ENCODE measurements at places on chromosomes 3 and 15.

- no peak for DNase-seq
Measured at GRCh38 chr3:80676866-80677265, 909.1 kb upstream of the ROBO1 start.

GRCh38 chr3:106809623-106810299, 567.5 kb upstream of the CCDC54 start:
- no peak for DNase-seq

DNA sequence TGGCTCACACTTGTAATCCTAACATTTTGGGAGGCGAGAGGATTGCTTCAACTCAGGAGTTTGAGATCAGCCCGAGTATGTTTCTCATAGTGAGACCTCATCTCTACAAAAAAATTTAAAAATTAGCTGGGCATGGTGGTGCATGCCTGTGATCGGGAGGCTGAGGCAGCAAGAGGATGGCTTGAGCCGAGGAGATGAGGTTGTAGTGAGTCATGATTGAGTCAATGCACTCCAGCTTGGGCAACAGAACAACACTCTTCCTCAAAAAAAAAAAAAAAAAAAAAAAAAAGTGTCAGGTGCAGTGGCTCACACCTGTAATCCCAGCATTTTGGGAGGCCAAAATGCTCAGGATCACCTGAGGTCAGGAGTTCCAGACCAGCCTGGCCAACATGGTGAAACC, 2.4 kb downstream of the RPL39L start:
- no peak for DNase-seq

DNA sequence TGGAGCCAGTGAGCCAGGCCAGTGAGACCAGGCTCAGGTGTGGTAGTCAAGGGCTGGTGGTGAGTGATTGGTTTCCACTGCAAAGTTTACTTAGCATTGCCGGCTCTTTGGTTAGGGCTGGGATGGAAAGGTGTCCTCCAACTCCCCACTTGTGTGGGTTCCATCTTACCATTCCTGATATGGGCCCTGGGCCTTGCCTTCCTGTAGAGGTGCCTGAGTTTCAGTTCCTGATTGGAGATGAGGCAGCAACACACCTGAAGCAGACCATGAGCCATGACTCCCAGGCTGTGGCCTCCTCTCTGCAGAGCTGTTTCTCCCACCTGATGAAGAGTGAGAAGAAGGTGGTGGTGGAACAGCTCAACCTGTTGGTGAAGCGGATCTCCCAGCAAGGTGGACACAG, 3.1 kb downstream of the MPI start:
- no peak for DNase-seq

DNA sequence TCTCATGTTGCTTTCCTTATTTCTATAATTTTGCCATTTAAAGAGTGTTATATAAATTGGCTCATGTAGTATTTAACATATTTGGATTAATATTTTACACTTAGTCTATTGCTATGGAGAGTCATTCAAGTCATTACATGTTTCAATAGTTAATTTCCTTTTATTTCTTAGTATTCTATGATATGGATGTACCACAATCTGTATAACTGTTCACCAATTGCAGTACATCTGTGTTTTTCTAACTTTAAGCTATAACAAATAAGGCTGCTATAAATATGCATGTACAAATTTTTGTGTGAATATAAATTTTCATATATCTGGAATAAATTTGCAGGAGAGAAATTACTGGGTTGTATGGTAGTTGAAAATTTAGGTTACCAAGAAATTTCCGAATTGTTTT, 993.4 kb downstream of the NAALADL2 start:
- no peak for DNase-seq

GRCh38 chr3:11719406-11720303, 75.9 kb upstream of the VGLL4 start:
- DNase-seq: peak; percentile 66

GRCh38 chr15:101200181-101200580, 51.7 kb downstream of the CHSY1 start:
- no peak for DNase-seq

GRCh38 chr15:83510001-83510400, 62.9 kb downstream of the SH3GL3 start:
- no peak for DNase-seq

GRCh38 chr3:46186471-46187340, 21.4 kb downstream of the CCR1 start:
- no peak for DNase-seq

DNA sequence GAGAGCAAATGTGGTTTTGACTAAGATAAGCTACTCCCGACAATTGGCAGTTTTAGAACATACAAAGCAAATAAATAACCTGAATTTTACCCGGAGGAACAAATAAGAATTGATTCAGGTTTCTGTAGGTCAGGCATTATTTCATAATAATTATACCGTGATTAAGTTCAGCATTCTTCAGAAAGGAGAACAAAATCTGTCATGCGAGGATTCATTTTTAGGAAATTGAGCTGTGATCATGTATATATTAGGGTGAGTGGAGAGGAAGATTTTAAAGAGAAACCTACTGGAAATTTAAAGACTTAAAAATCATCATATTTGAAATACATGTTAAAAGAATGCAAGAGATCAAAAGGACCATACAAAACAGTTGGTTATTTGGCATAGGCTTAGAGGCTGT, 20.5 kb downstream of the ZNF609 start:
- no peak for DNase-seq

DNA sequence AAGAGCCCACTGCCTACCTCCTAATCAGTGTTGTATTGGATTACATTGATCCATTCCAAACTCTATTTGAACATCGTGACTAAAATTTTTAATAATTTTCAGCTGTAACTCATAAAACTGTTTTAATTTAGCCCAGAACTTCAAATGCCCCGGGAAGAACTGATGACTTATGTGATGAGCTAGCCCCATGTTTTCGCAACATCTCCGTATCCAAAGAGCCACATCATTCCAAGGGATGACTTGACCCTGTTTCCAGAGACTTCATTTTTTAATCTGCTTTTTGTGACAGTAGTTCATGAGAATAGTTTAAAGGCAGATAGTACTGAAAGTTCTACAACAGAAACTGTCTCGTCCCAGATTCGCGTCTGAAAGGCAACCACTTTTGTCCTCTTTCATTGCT, 97.4 kb downstream of the STAC start:
- no peak for DNase-seq

GRCh38 chr3:194879991-194880939, 194.6 kb downstream of the FAM43A start:
- DNase-seq: no peak

- DNase-seq: no peak
Measured at GRCh38 chr3:90128391-90128790, 1021.0 kb downstream of the EPHA3 start.

DNA sequence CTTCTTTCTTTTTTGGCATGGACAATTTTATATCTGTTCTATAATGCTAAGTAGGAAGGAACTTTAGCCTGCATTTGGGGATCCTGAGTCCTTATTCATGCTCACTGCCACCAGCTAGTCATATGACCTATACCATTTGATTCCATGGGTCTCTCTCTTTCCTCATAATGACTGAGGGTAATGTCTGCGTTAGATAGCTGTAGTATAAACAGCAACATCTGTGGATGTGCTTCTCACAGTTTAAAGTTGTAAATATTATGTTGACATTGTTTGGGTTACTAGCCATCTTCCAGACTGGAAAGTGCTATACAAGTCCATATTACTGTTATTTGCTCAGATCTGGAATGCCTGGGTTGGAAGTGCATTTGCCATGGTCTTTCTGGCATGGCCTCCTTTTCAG, 274.9 kb upstream of the SEMA6D start:
- no peak for DNase-seq

DNA sequence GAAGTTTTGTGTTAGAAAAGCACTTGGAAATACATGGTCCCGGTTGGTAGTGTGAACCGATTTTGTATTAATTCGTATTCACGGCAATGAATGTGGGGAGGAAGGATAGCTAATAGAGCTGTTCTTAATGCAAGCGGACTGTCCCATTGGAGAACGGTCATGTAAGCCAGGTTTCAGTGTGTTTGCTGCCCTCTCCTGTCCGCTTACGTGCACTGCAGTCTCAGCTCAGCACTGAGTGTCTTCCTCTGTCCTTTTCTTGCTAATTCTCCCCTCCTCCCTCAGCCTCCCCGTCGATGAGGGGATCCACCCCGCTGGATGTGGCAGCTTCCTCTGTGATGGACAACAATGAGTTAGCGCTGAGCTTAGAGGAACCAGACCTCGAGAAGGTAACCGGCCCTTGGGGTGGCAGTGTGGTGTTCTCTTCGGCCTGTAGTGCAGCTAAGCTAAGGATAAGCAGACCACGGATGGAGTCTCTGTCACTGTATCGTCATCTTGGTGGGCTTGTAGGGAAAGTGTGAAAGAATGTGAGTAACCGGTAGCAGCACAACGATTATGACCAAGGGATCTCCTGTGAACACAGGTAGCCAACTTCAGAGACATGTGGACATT, 267.5 kb upstream of the CHRM5 start:
- DNase-seq: peak; percentile 36

GRCh38 chr3:11168406-11168805, 14.1 kb downstream of the HRH1 start:
- DNase-seq: no peak

DNA sequence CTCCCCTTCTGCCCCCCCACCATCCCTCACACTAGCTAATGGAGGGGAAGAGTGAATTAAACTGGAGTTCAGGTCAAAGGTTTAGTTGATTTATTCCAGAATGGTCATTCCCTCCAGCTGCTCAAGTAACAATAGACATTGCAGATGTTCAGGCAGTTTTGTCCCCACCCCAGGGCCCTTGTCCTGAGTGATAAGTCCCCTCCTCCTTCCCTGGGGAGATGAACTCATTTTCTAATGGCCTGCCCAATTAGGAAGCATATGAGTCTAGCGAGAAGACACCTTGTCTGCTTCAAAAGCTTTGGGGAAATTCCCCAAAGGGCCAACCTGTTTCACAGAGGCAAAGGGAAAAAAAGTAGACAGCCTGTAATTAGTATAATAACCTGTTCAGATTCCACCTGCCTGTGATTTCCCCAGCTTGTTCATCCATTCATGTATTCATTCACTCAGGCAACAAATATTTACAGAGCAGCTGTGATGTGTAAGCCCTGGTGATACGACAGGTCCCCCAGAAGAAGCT, 165.3 kb downstream of the SHQ1 start:
- no peak for DNase-seq

DNA sequence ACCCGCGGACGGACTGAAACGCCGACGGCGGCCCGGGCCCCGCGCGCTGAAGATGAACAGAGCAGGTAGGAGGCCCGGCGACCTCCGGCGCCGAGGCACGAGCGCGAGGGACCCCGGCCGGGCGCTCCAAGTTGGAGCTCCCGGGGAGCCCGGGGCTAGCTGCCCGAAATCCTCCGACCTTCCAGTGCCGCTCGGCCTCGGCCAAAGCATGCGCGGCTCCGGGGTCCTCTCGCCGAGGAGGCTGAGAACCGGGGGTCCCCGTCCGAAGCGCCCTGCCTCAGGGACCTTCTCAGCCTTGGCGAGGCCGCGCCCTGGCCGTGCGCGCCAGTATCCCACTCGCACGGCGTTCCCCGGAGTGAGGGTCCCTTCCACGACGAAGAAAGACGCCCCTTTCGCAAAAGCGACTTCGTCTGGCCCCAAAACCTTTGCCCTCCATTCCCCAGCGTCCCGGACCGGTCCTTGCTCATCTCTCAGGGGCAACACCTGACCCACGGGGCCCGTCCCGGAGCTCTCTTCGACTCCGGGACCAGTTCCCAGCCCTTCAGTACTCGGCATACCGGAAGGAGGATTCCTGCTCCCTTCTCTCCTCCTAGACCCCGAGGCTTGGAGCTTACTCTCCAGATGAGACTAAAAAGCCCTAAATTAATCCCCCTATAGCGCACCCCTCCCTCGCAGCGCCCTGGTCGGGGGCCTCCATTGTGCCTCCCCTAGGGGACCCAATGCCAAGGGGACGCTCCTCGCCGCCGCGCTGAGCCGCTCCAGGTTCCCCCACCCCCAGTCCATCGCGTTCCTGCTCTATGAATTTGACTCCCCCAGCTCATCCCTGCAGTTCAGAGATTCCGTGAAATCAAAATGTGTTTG, 7.7 kb upstream of the FGD5 start:
- no peak for DNase-seq

DNA sequence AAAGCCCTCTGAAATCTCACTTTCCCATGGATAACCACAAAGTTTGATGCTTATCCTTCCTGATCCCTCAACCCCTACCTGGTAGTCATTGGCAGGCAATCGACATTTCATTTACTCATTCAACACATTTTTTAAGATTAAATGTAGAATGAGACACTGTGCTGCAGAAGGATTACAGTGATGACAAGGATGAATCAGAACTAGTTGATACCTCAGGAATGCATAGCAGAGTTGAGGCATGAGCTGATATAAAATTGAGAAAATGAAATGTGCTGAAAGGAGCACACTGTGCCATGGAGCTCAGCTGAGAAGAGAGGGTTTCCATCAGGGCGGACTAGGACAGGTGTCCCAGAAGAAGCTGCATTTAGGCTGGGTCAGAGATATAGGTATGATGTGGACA, 48.9 kb upstream of the ACTL6A start:
- no peak for DNase-seq

DNA sequence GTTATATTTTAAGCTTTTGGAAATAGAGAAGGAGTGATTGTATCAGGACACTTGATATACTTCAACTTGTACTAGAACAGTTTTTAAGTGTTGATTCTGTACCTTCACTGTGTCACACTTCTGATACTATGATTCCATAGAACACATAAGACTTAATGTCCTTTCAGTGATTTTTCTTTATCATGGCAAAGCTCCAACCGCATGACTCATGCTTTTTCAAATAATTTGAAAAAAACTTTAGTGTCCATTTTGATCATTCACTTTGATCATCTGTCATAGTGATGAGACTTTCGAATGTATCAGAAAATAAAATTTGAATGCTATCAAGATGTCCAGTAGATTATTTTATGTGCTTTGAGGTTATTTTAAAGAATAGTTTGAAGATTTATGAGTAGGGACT, 32.0 kb downstream of the AP4E1 start:
- no peak for DNase-seq

DNA sequence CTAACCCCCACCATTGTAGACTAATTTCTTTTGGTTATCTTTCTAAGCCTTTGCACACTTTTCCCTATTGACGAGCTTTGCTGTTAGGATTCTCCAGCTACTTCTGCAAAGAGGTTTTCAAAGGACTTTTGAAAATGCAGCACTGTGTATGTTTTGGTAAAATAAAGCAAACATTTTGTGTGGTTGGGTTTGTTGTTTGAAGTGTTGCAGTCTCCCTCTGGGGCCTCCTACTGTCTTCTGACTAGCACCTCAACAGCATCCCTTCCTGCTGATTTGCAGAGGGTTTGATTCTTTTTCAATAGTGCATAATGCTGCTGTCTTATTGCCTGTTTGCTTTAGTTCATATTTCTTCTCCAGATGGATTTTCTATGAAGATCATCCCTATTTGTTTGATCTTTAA, 775.1 kb upstream of the CFAP20DC start:
- DNase-seq: no peak

- DNase-seq: no peak
Measured at GRCh38 chr15:89175617-89176191, 45.7 kb downstream of the RLBP1 start.

- DNase-seq: no peak
Measured at GRCh38 chr3:171984883-171985282, 54.5 kb upstream of the FNDC3B start.

- DNase-seq: no peak
Measured at GRCh38 chr3:149460117-149460516, 14.4 kb upstream of the TM4SF4 start.

- DNase-seq: no peak
Measured at GRCh38 chr3:24573576-24573975, 78.9 kb upstream of the THRB start.

GRCh38 chr15:25869701-25870100, 6.6 kb upstream of the ATP10A start:
- DNase-seq: no peak

GRCh38 chr3:41684797-41685735, 276.8 kb downstream of the ULK4 start:
- no peak for DNase-seq
